ENCODE measurements at places on chromosomes 4 and X.

- no peak for DNase-seq
Measured at GRCh38 chrX:42752730-42753129, 25.2 kb downstream of the PPP1R2C start.

DNA sequence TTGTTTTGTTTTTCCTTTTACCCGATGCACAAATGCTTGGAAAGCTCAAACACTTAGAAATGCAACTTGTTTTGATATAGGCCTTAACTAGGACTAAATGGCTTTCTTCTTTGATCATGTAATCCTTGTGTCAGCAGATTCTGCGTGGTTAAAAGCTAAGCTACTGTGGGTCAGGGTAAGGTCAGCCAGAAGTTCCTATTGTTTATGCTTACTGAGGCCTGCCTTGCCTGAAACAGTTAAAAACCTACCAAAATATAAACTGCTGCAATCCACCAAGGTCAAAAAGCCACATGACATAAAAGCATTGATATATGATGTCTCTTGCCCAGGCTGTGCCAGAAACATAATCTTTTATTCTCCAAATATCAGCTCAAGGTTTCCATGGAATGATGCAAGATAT lies 223.4 kb downstream of the FAM47B start:
- no peak for DNase-seq

- no peak for DNase-seq
Measured at GRCh38 chr4:145289403-145290076, 109.2 kb upstream of the OTUD4 start.

- no peak for DNase-seq
Measured at GRCh38 chr4:113094802-113095201, 45.3 kb downstream of the ANK2 start.
